ENCODE measurements at places on chromosomes 4 and X.

- no peak for DNase-seq
Measured at GRCh38 chr4:123966990-123967769, 570.6 kb downstream of the SPRY1 start.

- DNase-seq: no peak
Measured at GRCh38 chrX:13590914-13591313, 21.5 kb downstream of the EGFL6 start.

GRCh38 chrX:23937100-23937499 lies 29.3 kb downstream of the CXorf58 start:
- DNase-seq: no peak

GRCh38 chr4:182265881-182266280 lies 22.7 kb downstream of the TENM3 start:
- DNase-seq: no peak

- DNase-seq: no peak
Measured at GRCh38 chr4:24181005-24181404, 291.2 kb upstream of the PPARGC1A start.

DNA sequence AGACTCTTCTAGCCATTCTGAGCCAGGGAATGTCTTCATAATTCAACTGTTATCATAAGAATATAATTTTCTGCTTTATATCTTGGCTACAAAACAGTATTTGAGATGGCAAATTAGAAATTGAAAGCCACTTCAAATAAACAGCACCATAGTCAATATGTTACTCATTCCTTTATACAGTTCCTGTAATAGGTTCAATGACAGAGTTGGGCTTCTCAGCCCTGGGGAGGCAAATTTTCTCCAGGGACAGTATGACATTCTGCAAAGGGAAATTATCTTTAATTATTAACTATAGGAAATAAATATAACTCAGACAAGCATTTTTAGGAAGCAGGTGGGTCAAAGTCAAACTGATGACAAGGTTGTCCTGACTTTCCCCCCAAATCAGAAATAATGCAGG lies 71.9 kb upstream of the RPS6KA6 start:
- no peak for DNase-seq
